EH (cell line): ENCODE measurements at places on chromosomes 7 and 10.

DNA sequence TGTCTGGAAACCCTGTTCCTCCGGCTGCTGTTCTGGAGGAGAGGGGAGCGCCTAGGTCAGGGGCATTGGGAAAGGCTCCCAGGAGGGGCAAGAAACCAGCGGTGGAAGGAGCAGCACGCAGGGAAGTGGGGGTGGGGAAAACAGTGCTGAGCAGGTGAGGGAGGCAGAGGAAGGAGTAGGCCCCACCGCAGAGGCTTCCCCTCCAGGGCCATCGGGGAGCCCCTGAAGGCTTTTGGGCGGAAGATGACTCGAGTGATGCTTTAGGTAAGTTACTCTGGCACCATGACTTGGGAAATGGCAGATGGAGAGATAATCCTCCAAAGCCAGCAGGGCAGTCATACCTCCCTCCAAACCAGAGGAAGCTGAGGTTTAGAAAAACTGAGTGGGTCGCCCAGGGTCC lies 106.5 kb upstream of the ANLN start:
- DNase-seq: no peak

DNA sequence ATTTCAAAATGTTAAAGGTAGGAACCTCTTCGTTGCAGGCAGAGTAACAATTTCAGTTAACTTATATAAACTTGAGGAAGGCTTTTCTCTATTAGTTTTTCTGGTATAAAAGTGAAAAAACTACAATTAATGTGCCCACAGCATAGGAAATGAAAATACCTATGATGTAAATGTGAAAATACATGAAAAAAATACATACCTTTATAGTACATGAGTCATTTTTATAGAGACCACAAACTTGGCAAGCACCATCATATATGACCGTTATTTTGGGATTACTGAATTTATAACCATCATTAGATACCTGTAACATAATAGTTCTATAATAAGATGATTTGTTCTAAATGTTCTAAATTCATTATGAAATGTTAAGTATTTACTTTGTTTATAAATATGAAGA lies 42.7 kb downstream of the VWDE start:
- DNase-seq: no peak

DNA sequence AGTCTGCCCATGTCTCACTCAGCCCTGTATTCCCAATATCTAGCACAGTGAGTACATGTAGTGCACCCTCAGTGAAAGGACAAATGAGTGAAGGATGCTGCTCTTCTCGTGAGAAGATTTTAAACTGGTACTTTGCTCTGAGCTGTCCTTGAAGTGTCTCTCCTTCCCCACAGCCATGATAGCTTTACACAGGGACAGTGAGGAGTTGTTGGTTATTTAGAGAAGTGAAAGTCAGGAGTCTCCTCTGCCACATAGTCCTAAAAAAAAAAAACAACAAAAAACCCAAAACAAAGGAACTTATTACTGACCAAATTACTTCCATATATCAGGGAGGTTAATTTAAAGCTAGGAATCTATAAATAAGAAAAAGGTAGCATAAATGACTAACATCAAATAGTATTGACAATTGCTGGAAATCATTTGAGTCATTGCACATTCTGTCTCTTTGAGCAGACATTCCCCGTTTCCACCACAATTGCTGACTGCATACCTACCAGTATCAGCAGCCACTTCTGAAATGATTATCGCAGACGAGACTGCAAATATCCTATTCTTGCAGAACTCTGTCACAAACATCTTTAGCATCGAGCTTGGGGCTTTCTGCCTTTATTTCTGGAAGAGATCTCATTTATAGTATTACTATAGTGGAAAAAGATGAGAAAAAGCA lies 202.1 kb downstream of the PTEN start:
- DNase-seq: no peak

- peak; percentile 44 for DNase-seq
These were observed 178.4 kb upstream of the TARP start for GRCh38 chr7:38451840-38452239.

DNA sequence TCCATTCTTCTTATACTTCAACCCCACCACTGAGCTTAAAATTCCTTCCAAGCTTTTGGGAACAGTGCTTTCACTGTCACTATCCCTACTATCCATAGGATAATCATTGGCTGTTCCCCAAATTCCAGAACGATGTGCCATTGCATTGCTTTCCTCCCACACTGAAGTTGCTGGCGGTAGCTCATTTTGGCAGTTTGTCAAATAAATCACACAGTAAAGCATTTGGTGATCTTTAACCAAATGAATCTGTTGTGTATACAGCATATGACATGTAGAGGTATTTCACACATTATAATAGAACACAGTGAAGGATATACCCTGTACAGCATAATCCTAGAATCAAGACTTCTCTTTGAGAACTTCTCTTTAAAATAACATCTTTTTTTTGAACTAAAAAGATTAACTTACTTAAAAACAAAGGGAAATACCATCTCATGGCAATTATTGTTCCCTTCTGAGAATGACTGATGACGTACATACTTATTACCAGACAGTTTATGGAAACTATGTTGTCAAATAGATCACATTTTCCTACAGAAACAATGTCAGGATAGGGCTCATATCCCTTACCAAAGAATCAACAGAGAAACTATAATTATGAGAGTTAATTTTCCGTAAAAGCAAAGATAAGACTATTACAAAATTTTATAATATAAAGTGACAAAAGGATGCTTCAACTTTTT lies 93.6 kb downstream of the CTNNA3 start:
- peak; percentile 94 for DNase-seq

DNA sequence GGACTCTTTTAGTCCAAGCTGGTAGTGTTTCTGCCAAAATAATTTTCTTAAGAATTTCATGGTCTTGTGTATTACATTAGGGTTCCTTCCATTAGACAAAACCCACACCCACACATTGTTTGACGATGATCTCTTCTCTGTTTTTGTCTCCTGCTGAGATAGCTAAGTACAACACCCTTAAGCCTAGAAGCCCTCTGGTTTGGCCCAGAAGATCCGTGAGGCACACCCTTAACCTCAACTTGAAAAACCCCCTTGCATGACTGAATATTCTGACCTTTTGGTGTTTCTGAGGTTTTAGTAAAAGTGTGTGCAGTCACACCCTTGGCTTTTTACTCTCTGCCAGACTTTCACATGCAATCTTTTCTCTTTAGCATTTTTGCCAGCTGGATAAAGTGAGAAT lies 29.3 kb upstream of the ERCC6 start:
- peak; percentile 89 for DNase-seq

- DNase-seq: peak; percentile 84
These were observed 46.3 kb downstream of the KIAA1549 start for GRCh38 chr7:138934861-138935260.

- peak; percentile 97 for DNase-seq
These were observed 34.2 kb downstream of the TACR2 start for GRCh38 chr10:69382382-69383117.

DNA sequence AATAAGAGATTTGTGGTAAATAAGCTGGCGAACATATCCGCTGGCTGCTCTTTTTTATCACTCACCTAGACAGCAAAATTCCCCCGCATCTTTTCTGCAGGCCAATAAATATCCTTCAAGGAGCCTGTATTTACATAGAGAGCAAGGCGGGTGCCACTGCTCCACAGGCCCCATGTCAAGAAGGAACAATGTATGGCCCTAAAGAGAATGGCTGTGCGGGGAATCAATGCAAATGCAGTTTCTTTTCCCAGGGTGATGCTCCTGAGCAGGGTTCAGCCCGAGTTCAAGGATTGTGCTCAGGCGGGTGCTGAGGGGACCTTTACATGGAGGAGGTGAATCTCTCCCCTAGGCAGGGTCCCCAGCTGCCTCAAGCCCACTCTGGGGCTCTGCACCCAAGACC lies 494.2 kb upstream of the ZMIZ1 start:
- no peak for DNase-seq

DNA sequence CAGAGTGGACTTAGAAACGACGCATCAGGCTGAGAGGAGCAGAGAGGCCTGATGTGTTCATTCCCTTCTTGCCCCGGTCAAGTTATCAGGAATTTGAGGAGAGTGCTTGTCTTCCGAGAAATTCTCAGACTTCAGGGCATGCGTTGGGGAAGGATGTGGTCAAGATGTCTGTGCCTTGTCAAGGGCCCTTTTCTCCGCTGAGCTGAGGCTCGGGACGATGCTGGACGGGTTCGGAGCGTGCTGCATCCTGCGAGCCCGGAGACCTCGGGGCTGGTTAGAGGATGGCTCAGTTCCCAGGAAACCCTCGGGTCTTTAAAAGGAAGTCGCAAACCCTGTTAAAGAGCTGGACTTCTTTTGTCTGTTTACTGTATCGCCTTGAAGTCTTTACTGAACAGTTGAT lies 325.4 kb downstream of the ADARB2 start:
- DNase-seq: no peak

- DNase-seq: no peak
These were observed 273.9 kb upstream of the ZMIZ1 start for GRCh38 chr10:78794736-78795455.

DNA sequence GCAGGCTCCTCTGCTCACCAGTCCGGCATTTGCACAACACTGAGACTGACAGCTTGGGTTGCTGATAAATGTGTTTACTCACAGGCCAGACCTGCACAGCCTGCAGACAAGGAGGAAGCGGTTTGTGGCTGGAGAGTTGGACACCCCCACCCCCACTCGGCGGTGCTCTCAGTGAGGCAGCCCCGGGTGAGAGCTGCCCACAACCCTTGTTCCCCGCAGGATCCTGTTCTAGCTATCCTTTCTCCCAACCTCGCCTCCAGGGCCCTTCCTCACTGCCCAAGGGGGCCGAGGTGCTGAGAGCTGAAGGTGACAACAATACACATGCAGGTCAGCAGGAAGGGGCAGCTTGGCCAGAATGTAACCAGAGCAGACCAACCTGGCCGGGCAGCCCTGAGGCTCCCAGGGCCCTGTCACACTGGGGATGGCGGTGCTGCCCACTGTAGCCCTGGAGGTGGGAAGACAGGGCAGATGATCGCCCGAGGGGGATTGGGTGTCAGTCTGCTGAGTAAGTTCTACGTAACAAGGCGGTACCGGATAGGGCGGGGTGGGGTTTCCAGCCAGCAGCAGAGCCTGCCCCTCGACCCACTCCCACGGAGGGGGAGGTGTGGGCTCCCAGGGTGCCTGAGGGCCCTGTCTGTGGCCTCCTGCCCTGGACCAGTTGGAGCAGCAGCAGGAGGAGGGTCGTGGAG lies 2.1 kb upstream of the ADAM8 start:
- DNase-seq: peak; percentile 66

DNA sequence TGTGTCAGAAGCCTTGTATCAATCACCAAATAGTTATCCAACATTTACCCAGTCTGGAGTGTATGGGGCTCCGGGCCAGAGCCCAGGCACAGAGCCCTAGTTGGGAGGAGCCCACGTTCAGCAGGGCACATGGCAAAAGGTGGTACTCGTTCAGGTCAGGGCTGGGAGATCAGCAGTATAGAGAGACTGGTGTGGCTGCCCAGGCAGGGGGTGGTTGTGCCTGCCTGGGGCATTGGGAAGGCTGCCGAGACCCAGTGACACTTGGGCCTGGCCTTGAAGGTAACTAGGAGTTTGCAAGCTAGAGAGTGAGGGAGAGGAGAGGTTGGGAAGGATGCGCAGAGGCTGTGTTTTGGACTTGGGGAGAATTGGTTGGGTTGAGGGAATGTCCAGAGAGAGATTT lies 48.9 kb upstream of the IGFBP3 start:
- DNase-seq: no peak

DNA sequence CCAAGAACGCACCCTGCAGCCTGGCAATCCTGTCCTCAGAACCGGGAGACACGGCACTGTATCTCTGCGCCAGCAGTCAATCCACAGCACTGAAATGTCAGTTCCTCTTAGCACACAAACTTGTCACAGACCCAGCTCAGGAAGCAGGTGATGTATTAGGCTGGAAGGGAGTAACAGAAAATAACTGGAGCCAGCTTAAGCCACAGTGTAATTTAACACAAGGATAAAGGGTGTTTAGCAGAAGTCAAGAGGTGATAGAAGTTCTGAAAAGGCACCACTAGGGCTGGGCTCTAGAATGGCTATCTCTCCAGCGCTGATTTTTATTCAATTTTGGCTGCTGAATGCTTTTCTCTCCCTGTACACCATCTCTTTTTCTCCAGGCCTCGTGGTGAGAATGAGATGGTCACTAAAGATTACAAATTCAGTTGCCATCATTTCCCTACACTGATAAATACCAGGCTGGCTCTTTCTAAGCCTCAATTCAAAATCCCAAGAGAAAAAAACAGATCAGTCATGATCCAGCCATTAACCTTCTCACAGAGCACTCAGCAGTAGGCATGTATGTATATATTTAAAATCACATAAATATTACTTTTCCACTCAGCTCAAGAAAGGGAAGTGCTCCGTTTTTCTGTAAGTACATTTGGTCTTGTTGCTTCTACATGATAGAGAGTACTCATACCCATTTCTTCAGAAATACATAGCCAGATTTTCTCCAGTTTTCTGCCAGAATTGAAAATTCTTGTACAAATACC lies 102.7 kb upstream of the PRSS1 start:
- no peak for DNase-seq

DNA sequence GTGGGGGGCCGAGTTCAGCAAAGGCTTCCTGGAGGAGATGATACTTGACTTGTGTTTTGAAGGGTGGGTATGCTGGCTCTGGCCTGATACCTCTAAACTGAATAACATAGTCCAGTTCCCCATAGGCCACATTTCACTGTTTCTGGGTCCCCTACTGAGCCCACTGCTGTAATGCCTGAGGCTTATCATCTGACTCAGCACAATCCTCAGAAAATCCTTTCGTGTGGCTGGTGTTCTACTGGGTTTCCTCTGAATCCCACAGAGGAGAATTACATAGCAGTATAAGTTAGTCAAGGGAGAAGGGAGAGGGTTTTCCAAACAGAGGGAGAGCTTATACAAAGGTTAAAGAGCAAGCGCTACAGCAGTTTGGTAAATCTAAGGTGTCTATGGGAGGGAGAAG lies 2.8 kb upstream of the R3HCC1L start:
- DNase-seq: no peak

GRCh38 chr10:31739146-31739545 lies 189.5 kb downstream of the ARHGAP12 start:
- DNase-seq: no peak

- DNase-seq: no peak
These were observed 442.8 kb upstream of the NPVF start for GRCh38 chr7:25671111-25671510.

DNA sequence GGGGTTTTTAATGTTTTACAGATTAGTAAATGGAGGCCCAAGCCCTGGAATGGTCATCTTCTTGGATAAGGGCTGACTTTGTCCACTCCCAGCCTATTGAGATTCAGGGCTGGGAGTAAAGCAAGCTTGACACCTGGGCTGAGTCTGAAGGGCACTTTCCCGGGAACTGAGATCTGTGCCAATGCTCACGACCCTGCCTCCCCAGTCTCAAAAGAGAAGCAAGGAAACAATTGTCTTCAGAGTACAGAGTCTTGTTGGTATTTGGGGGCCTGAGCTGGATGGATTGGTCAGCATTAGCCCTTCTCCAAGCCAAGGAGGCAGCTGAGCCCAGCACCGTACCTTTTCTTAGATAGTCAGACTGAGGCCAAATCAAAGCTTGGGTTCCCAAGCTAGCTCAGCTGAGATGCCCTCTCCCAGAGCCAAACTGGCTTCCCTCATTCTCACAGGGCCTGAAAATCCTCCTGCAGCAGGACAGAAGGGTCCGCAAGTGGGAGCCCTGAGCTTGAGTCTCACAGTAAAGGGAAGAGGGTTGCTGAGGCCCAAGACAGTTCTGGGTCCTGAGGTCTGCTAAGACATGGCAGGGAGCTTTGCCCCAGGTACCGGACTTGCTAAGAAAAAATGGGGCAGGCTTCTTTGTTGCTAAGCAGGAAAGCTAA lies 3.7 kb downstream of the DDIT4 start:
- DNase-seq: peak; percentile 40
